ENCODE measurements at places on chromosomes 5 and 9.

DNA sequence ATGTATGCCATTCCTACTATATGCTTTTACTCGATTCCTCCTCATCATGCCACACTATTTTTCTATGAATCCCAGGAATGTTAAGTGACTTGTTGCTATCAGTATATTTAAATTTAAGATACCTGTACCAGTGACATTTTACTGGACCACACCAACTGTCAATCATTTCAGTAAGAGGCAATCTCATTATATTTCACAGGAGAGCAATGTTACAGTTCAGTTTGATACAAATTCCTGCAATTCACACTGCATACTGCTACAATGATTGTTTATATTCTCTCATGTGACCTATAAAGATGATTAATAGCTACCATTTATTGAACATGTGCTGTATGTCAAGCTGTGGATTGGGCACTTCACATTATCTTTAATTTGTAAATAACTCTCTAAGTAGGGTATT, 30.0 kb downstream of the SPEF2 start:
- DNase-seq: no peak

DNA sequence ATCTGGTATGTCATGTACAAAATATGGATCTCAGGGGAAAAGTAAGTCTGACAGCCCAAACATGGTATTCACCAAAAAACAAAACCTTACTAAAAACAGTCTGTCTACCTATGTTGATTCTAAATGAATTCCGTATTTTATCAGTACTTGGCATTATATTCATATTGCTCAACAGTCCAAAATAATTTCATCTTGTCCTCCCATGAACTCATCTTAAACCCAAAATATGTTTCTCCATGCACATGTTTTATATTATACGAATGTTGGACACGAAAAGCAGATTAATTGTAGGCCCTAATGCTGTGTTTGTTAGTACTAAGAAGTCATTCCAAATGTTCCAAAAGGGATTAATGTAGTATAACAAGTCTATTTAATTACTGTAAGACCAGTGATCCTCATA, 20.1 kb downstream of the NFIB start:
- no peak for DNase-seq

DNA sequence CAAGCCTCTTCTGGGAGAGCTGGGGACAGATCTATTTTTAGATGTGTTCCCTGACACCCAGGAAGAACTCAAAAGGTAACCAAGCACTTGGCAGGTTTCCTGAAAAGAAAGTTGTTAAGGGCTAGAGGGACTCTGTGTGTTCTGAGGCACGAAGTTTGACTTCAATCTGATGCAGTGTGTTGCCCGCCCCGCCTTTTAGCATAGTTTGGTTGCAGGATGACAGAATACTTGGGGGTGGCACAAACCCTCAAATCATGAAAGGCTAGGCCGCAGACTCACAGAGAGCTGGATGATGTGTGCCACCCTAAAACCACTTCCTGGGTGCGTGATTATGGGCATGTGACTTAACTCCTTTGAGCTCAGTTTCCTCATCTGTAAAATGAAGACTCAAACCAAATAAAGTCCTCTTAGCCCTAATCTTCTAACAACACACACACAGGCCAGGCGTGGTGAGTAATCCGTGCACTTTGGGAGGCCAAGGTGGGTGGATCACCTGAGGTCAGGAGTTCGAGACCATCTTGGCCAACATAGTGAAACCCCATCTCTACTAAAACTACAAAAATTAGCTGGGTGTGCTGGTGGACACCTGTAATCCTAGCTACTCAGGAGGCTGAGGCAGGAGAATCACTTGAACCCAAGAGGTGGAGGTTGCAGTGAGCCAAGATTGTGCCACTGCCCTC, 12.8 kb upstream of the NDFIP1 start:
- no peak for DNase-seq

DNA sequence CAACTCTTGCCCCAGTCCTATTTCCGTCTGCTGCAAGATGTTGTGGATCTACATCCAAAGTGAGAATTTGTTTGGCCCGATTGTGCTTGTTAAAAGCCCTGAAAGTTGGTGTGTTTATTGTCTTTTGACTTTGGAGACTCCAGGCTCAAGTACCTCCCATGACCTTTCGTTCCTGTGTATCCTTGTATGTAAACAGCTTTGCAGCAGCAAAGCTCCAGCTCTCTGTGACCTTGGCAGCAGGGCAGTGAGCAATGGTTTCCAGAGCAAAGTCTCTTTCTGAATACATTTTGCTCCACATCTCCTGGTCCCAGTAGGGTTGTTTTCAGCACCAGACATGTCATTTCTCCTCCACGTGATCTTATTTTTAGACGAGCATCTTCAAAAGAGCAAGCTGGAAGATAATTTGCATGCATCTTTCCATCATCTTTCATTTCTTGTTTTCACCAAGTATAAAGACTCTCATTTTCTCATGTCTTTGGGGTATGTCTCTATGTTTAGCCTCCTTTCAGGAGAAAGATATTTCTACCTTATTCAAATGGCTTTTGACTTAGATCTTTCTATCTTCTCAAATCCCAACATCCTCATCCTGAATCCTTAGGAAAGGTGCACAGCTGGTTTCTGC, 68.1 kb upstream of the ERCC6L2 start:
- no peak for DNase-seq

DNA sequence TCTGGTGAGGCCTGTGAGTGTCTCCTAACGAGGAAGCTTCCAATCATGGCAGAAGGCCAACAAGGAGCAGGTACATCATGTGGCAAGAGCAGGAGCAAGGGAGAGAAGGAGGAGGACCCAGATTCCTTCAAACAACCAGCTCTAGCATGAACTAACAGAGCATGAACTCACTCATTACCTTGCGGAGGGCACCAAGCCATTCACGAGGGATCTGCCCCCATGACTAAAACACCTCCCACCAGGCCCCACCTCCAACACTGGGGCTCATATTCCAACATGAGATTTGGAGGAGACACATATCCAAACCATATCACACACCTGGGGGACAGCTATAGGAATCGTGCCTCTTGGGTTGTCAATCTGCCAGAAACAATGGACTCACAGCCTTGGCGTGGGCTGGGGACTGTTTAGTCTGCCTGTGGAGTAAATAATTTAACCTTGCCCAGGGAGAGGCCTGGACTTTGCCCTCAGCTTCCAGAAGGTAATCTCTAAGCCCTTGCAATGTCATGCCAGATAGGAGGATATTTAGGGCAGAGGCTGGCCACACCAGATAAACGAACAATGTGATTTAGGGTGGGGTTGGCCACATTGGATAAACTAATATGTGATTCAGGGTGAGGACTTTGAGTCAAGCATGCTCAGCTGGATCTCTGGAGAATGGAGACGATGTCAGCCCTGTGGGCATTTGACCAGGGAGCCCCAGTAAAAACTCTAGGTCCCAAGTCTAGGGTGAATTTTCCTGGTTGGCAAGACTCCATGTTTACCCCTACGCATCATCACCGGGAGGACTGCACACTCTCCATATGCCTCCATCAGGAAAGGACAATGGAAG, 13.6 kb upstream of the VDAC1 start:
- DNase-seq: no peak

- no peak for DNase-seq
These were observed 266.1 kb downstream of the CWC27 start for GRCh38 chr5:65034813-65035209.

- DNase-seq: no peak
These were observed at the start of gene IL11RA for GRCh38 chr9:34651876-34652601. TSS of gene IL11RA (plus strand) at chr9:34652185. CDS start at chr9:34655218, 3,033 bp downstream.

DNA sequence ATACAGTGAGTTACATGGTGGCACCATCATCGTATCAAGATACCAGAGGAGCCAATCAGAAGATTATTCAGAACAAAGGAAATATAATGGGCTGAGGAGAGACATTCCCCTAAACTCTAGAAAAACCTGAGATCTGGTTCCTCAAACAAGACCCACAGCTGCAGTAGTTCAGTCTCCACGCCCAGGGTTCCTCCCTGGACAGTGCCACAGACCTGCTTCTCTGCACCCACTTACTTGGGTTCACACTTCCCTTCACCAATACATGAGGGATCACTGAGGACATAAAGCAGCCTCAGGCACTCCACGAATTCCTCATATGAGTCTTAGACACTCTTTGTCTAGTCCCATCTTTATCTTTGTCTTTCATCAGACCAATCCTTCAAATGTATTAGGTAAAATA, 101.7 kb downstream of the APTX start:
- no peak for DNase-seq
